ENCODE measurements at places on chromosomes 12 and 14.

DNA sequence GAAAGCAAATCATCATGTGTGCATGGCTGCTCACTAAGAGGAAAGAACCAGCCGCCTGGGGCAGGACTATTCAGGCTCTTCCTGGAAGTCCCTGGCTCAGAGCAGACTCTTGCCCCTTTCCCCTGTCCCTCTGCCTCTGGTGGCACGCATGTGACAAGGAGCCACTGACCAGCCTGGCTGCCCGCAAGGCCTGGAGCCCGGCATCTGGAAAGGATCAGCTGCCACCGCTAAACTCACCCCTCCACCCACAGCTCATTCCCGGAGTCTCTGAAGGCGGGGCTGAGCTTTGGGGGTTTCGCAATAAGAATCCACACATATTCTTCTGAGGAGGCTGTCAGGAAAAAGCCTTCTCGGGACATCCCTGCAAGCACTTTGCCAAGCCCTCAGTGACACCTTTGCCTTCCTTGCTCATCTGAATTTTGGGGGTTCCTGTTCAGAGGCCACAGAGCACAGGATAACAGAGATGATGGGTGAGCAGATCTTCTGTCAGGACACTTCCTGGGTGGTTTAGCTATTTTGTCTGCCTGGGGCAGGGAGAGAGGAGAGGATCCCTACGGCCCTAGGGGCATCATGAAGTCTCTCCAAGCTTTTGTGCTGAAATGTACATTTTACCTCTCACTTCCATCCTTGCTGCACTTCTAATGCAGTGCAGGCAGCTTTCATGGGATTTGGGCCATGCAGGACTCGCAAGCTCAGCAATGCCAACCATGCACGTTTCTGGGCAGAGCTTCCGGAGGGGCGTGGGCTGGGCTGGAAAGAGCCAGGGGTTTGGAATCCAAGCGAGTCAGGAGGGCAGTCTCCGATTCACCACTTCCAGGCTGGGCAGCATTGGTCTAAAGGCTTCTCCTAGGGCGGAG, 124.8 kb upstream of the MAP1LC3B2 start:
- peak; percentile 93 for DNase-seq

GRCh38 chr14:101071493-101071906, 168.0 kb upstream of the RTL1 start:
- no peak for DNase-seq

DNA sequence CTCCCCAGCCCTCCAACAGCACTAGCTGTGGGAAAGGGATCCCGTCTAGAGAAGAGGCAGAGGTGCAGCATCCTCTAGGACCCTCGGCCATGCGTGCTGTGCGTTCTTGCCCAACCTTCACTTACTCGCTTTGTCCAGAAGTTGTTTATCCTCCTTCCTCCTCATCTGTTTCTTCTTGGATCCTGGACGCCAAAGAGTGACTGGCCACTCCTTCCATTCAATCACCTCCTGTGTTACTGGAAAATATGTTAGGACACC, 140.5 kb downstream of the ZFP36L1 start:
- DNase-seq, result no peak

DNA sequence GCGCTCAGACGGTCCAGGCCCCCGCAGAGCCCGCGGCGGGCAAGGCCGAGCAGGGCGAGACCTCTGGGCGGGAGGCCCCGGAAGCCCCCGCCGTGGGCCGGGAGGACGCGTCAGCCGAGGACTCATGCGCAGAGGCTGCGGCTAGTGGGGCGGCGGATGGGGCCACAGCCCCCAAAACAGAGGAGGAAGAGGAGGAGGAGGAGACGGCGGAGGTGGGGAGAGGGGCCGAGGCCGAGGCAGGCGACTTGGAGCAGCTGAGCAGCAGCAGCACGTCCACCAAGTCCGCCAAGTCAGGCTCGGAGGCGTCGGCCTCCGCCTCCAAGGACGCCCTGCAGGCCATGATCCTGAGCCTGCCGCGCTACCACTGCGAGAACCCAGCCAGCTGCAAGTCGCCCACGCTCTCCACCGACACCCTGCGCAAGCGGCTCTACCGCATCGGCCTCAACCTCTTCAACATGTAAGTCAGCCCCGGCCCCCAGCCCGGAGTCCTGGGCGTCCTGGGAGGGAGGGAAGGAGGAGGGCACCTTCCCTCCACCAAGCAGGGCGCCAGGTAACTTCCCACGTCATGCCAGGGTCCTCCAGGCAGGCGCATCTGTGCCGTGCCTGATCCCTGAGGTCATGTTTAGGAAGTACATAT, 72.4 kb downstream of the IQSEC3 start:
- DNase-seq, result no peak

GRCh38 chr14:50056435-50056834, 59.9 kb downstream of the VCPKMT start:
- DNase-seq, result no peak

GRCh38 chr12:32891956-32892355, 4.6 kb downstream of the PKP2 start:
- peak; percentile 20 for DNase-seq

- no peak for DNase-seq
Observed at GRCh38 chr12:73665193-73665592, 872.4 kb upstream of the ATXN7L3B start.

DNA sequence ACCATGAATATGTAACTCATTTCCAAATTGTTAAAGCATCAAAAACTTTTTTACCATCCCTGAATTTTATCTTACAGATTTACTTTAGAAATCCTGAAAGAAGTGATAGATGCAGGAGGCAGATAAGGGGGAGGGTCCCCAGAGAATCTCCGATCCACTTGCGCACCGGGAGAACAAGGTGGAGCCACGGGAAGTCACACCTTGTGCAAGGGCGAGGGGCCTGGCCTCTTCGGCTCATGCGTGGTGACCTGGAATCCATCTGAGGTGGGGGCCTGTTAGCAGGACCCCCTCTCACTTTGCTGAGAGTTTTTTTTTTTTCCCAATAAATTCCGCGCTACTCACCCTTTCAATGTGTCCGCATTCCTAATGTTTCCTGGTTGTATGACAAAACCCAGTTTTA, 80.2 kb upstream of the CDKN3 start:
- DNase-seq, result no peak

DNA sequence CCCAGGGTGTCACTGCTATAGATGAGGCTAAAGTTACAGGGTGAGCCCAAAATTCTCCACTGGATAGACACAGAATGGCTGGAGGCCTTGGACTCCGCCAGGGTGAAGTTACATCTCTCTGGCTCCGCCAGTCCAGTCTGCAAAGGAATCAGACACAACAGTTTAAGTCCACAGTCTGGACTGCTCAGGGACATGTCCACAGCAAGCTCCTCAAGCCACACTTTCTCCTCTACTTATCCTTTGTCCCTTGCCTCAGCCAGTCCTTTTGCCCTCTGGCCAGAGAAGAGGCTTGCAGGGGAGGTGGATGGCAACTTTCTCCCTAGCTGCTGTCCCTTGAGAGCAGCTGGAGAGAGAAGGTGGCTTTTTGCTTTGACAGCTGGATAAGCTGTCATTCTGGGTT, 28.0 kb downstream of the PTPRB start:
- no peak for DNase-seq

DNA sequence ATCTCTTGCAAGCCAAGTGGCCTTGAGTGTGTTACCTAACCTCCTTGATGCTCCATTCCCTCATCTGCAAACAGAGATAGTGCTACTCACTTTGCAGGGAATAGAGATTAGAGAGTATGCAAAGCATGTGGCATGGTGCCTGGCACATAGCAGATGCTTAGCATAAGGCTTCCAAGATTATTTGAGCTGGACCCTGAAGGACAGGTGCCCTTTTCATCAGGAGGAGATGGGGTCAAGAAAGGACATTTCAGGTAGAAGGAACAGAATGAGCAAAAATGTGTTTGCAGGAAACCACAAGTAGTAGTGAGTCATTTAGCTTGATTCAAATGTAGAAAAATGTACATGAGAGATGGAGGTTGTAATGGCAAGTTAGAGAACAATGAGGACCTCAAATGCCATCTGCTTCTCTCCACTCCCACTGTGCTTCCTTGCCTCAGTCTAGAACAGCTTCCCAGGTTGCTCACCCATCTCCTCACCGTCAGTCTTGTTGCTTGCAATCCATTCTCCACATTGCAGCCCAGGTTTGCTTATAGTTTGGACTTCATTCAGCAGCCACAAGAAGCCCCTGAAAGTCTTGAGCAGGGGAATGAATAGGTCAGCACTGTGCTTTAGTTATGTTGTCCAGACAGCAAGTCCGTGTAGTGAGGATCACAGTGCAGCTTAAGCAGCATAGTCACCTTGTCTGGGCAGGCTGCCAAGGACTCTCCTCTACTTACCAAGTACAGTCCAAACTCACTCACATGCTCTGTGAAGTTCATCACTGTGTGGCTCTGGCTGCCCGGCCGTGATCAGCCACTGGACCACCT, 536.3 kb upstream of the CCDC196 start:
- DNase-seq, result no peak

- DNase-seq, result no peak
Observed at GRCh38 chr12:49565406-49566265, 2.3 kb downstream of the MCRS1 start.

Measured in A549 (cell line).